Omental fat pad (tissue), 4 donors: ENCODE measurements at places on chromosomes 3 and 15.

DNA sequence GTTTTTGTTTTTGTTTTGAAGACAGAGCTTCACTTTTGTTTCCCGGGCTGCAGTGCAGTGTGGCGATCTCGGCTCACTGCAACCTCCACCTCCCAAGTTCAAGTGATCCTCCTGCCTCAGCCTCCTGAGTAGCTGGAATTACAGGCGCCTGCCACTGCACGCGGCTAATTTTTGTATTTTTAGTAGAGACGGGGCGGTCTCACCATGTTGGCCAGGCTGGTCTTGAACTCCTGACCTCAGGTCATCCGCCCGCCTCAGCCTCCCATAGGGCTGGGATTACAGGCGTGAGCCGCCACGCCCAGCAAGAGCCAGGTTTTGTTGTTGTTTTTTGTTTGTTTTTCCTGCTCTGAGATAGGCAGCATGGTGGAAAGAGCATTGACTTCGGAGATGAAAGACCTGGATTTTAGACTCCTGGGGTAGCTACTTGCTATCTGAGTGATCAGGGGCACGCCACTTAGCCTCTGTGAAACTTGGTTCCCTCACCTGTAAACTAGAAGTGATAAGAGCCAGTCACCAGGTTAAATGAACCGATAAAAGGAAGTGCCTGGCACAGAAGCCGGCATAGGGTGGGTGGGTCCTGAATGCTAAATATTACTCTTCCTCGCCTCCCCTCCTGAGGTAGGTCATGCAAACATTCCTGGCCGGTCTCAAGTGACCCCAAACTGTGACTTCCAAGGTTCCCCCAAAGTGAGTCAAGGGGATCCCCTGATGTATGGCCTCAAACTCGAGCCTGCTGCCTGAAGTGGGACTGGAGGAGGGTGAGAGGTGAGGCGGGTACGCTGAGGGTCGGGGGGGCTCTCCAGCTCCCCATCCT is 62.9 kb upstream of the MCF2L2 start:
- no peak for DNase-seq

GRCh38 chr3:26587571-26587970 is 35.0 kb upstream of the LRRC3B start:
- DNase-seq = no peak

DNA sequence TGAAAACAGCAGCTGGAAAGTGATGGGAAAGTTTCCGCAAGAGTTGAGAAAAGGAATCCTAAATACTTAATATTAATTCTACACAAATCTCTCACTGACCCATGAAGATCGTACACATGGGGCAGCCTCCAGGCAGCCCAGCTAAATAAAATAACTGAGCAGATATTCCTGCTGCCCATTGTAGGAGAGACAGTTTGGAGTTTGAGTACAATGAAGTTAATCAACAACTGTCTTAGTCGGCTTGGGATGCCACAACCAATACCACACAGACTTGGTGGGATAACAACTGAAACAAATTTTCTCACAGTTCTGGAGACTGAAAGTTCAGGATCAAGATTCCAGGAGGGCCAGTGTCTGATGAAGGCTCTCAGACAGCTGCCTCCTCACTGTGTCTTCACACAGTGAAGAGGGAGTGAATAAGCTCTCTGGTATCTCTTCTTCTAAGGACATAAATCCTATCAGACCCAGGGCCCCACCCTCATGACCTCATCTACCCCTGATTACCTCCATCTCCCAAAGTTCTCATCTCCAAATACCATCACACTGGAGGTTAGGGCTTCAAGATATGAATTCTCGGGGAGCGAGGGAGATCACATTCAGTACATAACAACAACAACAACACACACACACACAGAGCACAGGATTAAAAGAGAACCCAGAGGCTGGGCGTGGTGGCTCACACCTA is 9.7 kb downstream of the TRPM7 start:
- DNase-seq = no peak

- no peak for DNase-seq
Observed at GRCh38 chr3:112027826-112028225, 6.7 kb upstream of the TMPRSS7 start.

DNA sequence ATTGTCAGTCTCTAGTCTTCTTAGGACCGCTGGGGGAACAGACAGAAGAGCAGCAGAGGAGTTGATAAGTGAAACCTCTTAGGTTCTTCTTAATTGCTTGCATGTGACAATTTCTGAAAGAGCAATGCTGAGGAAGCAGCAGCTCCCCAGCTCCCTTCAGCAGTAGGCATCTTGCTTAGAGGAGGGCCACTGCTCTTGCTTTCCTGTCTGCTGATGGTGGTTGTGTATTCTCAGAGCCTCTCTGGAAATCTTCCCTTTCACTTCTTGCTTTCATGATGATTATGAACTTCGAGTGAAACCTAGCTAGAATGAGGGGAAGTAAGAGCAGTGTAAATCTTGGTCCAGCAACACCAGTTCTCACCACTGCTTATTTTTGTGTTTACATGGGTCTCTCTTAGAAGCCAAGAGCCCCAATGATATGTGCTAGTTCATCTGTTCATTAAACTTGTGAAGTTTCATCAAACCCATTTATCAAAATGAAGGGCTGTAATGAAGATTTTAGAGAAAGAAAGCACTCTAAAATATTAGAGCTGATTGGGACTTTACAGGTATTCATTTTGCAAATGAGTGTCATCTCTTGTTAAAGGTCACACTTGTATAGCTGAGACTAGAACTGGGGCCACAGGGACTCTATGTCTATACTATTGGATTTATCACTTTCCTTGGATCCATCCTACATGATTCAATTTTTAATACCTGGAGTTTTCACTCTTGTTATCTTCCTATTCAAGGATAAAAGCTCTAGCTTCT is 246.7 kb downstream of the LPP start:
- no peak for DNase-seq

DNA sequence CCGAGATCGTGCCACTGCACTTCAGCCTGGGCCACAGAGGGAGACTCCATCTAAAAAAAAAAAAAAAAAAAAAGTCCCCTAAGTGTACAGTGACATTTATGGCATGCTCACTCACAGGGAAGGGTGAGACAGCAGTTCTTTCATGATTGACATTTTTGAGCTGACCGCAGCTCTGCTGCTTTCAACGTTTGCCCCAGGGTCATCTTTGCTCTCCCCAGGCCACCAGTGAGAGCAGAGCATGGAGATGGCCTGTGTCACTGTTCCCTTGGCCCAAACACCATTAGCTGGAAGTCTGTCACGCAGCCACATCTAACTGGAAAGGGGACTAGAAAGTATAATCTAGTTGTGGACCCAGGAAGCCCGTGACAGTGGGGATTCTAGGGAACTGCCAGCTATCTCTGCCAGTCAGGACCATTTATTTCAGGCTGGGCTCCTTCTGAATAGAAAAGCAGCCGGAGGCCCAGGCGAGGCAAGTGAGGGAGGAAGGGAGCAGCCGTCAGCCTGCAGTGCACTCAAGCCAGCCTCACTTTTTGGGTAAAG is 193.4 kb upstream of the HES1 start:
- DNase-seq = no peak

- DNase-seq = no peak
Observed at GRCh38 chr3:62950210-62950609, 75.0 kb upstream of the CADPS start.

DNA sequence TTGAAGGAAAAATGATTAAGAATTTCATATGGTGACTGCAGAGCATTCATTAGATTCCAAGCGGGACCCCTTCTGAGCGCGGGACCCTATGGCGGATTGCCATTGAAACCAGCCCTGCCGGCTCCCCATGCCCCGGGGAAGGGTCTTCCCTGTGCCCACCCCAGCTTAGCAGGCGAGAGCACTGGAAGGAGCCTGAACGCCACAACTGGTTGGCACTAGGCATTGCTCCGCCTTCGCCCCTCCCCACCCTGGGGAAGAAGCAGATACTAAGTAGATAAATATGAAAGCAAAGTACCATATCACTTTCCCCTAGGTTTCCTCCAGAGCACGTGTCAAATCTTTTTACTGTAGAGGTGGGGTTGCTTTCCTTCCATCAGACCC is 70.7 kb downstream of the CYP19A1 start:
- no peak for DNase-seq

GRCh38 chr3:170780471-170780870 is 89.5 kb downstream of the RPL22L1 start:
- DNase-seq = no peak

- no peak for DNase-seq
Observed at GRCh38 chr15:65067645-65068402, at the start of gene RASL12. Gene RASL12, minus strand, starts transcription at chr15:65067991. Its CDS starts 156 bp downstream, at chr15:65067835.

DNA sequence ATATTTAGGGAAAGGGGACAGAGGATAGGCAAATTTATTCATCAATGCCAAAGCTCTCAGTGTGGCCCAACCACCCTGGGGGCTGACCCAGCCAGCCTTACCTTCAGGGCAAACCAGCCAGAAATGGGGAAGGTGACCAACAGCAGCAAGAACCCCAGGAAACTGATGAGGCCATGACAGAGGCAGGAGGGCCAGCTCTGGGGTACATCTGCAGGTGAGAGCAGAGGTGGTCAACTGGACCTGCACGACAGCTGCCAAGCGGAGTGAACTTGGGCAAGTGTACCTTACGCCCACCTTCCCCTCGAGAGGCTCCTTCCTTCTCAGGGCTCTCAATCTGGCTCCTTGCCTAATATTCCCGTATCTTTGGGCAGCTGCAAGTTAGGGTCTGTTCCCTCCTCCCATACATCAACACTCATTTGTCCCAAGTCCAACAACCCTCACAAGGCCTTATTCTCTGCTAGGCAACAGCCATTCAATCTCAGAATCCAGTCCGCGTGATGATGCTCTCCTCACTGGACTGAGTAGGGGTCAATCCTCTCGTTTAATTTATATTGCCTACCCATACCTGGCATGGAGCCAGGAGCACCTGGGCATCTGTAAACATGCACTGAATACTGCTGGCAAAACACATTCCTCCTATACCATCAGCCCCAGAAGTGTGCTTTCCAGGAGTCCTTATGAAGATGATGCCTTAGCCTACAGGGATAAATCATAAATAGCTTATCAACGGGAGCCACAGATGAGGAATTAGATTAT is 1.7 kb downstream of the STOML1 start:
- DNase-seq = no peak

DNA sequence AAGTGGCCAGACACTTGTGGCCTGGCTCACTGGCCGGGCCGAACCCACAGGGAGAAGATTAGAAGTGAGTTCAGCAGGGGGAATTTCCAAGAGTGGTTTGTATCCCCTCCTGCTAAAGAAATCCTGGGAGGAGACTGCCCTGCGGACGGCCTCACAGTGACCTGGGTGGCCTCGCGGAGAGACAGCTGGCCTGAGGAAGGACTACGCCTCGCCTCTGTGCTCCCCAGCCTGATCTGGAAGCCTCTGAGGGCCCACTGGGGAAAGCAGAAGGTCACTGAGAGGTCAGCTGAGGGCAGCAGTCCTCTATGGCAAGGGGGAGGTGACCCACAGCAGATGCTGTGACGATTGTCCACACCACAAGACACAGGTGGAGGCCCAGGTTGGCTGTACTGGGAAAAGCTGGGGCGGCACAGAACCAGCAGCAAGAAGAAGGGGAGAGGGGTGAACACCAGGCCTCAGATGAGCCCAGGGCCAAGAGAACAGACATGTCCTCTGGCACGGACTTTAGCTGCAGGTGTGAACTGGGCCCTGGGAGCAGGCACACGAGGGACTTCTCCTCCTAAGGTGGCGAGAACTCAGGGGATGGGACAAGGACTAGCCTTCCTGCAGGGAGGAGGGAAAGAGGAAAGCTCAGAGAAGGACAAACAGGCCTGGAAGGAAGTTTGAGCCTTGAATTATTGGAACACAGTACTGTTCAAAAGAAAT is 37.2 kb upstream of the DLG1 start:
- DNase-seq = no peak

DNA sequence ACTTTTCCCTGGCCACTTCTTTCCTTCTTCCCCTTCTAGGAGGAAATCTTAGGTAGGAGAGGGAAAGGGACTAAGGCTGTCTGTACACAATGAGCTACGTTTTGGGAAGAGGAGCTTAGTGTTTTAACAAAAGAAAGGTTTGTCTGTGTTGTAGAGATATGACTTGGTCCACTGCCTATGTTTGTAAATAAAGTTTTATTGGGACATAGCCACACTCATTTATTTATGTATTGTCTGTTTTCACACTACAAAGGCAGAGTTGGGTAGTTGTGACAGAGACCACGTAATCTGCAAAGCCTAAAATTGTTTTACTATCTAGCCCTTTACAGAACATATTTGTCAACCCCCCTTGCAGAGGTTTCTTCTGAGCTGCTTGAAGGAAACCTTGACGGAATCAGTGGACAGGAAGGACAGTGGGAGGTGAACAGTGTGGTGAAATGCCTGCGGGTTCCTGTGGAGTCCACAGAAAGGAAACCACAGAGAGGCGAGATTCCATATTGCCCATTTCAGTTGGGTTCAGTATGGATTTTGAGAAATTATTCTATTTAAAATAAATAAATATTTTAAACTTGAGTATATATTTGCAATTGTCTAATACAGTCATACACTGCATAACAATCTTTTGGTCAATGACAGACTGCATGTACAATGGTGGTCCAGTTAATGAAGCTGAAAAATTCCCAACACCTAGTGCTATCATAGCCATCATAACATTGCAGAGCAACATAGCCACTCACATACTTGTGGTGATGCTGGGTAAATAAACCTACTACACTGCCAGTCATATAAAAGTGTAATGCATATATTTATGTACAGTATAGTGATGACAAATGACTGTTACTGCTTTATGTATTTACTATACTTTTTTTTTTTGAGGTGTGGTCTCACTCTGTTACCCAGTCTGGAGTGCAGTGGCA is 157.9 kb upstream of the NUDT16 start:
- DNase-seq = no peak

DNA sequence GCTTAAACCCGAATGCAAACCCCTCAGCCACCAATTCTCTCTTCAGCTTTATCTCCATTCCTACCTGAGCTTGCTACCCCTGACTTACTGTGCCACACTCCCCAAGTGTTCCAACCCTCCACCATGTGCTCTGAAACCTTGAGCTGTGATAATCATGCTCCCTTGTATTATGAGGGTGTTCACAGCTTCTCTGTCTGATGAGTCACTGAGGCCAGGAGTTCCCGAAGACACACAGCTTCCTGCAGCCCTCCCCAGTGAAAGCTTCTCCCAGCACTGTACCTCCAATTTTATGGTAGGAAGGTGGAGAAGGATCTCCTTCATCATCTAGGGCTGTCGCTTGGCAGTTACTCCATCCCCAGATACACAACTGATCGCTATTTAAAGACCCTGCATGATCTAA is 24.9 kb downstream of the STAC start:
- no peak for DNase-seq

GRCh38 chr3:46845397-46845859 is 17.8 kb downstream of the MYL3 start:
- peak; percentile 46 for DNase-seq

DNA sequence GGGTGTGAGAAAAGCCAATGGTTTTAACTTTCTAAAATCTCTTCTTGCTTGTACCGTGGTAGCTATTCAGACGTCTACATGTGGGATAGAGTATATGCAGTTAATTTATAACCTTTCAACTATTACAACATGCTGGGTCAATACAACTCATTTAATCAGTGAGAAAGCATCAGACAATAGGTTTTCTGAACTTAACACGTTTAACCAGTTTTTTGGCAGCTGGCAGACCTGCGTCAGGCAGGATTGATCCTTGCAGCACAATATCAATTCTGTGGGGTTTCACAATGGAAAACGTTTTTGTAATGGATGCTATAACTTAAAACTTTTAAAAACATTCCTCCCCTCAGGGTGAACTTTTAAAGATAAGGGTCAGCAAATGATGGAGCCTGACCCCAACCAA is 6.5 kb downstream of the GNB5 start:
- DNase-seq = no peak
